H1 (cell line): ENCODE measurements at places on chromosomes 1 and 21.

DNA sequence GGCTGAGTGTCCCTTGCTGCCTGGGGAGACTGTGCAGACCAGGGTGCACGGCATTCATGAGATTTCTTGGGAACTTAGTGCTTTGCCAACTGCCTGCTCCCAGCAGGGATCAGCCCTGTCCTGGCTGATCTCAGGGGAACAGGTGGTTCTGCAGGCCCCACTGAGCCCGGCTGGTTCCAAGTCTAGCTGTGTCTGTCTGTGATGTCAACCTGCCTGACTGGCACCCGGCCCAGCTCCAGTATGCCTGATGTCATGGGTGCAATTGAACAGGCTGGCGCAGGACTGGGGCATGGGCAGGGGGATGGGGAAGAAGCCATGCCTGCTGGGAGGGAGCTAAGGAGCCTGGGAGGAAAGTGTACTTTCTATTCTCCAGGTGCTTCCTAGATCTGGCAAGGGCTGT is 227.1 kb downstream of the GRIK3 start:
- DNase-seq, result no peak

GRCh38 chr21:43975469-43976098 is 36.5 kb upstream of the TRAPPC10 start:
- peak; percentile 94 for DNase-seq

DNA sequence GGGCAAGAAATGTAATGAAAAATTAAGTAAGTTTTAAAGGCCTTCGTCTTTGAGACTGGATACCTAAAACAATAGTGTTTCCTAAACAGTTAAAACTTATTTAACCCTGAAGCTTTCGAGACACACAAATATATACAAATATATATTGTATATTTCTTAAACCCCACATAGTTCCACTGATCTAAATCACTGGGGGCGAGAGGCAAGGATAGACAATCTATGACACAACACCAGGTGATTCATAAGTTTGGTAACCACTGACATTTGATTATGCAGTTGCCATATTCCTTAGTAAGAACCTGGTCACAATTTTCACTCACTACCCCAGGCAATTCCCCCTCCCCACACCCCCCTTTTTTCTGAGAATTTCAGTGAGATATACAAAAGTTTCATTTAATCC is 55.3 kb upstream of the BOLA1 start:
- DNase-seq, result no peak

DNA sequence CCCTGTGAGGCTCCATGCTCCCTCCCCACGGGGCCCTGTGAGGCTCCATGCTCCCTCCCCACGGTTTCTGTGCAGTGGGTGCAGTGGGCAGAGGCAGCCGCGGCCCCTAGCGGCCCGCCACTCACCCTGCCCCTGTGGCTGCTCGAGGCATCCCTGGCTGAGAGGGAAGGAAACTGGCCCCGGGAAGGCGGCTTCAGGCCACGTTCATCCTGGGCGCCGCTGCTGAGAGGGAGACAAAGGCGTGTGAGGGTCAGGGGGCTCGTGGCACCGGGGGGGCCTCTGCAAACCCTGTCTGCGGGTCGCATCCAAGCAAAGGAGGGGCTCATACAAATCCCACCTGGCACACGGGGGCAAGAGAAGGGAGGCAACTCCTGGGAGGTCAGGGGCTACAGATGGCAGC is 8.5 kb downstream of the CFAP410 start:
- no peak for DNase-seq

DNA sequence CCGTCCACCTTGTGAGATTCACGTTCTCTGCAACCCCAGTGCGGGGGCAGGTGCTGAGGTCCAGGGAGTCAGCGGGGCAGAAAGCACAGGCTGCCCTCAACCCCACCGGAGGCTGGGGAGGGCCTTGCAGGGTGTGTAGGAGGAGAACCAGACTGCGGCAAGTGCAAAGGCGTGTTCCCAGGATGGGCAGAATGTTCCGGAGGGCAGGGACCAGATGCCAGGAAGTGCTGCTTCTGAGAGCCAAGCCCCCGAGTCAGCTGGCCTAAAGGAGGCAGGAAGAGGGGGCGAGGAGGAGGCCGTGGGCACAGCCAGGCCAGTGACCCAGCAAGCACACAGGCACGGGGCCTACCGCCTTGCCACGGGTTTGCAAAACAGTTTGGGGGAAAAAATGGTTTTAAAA is 193.8 kb upstream of the AJAP1 start:
- no peak for DNase-seq

- no peak for DNase-seq
These were observed 55.2 kb downstream of the COLGALT2 start for GRCh38 chr1:183982172-183982963.

DNA sequence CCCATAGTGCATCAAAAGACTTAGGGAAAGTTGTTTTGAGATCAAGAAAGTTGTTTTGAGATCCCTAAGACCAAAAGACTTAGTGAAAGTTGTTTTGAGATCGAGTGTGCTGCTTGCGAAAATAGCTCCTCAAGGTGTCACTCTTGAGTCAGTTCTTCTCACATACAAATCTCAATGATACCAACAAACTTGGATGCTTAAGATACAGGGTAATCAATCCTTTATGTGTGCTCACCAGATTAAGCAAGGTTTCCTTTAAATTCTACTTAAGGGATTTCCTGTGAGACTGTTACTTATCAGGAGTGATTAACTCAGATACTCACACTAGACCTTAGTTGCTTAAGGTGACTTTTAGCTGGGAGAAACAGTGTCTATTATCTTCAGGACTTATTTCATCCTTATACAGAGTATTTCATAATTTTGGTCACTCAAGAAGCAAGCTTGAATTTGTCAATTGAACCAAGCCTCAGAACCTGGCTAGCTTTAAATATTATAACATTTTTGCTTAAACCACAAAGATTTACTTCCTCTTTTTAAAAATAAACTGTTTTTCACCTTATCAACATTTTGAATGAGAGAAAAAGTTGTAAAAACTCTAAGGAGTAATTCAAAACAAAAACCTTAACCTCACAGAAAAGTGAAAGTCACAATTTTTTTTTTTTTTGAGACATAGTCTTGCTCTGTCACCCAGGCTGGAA is 8.0 kb upstream of the RLF start:
- no peak for DNase-seq

DNA sequence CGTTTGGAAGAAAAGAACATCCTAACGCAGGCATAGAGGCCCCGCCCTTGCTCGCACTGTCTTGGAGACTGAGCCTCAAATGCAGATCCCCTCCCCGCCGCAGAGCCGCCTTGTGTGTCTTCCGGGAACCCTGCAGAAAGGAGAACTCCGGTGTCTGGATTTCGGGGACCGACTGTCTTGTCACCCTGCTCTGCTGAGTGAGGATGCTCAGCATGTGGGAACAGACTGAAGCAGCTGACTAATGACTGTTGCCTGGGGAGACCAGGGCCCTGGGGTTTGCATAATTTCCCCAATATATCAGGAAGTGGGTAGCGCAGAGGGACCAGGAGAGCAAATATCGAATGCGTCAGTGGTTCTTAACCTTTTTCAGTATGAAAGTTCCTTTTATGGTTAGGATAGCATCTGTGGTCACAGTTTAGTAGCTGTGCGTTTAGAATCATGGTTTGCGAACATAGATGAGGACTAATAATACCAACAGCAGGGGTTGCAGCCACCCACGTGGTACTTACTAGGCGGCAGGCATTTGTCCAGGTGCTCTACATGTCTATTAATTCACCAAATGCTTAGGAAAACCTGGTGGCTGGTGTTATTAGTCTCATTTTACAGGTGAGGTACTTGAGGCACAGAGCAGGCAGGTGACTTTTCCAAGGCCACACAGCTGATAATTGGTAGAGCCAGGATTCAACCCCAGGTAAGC is 14.3 kb downstream of the GPR137B start:
- DNase-seq, result no peak

GRCh38 chr1:31752952-31753475 is 11.1 kb downstream of the ADGRB2 start:
- DNase-seq, result no peak

- DNase-seq, result no peak
These were observed 114.7 kb upstream of the IRF2BP2 start for GRCh38 chr1:234724516-234725176.

DNA sequence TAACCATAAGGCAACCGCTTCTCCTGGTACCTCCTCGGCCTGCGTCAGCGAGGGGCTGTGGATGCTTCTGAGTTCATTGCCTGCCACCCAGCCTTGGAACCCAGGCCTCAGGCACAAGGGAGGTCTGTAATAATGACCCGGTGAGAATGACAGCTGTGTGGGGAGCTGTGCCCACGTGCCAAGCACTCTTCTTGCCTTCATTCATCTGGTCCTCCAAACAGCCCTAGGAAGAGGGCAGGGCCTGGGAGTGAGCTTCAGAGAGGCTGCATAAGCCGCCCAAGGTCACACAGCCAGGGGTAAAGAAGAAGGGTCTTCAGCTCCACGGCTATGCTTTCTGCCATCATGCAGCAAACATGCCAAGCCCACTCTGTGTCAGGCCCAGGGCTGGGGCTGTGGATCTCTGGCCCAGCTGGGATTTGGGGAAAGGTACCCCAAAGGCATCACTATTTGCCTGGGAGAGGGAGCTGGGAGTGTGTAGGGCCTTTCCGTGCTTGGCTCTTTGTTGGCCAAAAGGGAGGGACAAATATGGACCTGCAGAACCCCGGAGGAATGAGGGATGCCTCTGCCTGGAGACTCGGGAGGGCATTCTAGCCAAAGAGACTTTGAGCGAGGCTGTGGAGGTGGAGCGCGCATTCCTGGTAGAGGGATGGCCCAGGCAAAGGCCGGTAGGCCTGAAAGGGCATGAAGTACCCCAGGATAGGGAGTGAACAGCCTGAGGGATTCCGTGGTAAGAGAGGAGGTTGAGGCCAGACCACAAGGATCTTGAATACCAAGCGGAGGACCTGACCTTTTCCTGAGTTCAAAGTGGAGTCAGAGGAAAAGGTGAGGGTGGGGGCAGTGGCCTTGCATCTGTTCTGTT is 10.1 kb upstream of the EDN2 start:
- DNase-seq, result no peak
